Subcutaneous preadipocyte (primary cell): ENCODE measurements at places on chromosomes 12 and 14. TPM values are rescaled to one million over a fixed set of nuclear protein-coding genes. Genes with fewer than 3 reads are reported as not detected.

MYF6 gene
- under 0.01 TPM in 1 of 2 replicates, not detected in the other for total RNA-seq

ANKS1B gene
- total RNA-seq: 5.9 and 14.3 TPM in 2 replicates

A2M gene
- 1.2 and 8.5 TPM in 2 replicates for total RNA-seq

OLR1 gene
- not detected in 2 replicates for total RNA-seq

TNS2 gene
- total RNA-seq: 106 and 116 TPM in 2 replicates

CLEC14A gene
- total RNA-seq: 0.20 TPM in 1 of 2 replicates, not detected in the other

MMP19 gene
- total RNA-seq: 9.2 and 9.9 TPM in 2 replicates

CIROP gene
- not detected in 2 replicates for total RNA-seq

NTF3 gene
- not detected in 2 replicates for total RNA-seq

BATF gene
- not detected in 2 replicates for total RNA-seq
